ENCODE measurements at places on chromosomes 2 and 18.

DNA sequence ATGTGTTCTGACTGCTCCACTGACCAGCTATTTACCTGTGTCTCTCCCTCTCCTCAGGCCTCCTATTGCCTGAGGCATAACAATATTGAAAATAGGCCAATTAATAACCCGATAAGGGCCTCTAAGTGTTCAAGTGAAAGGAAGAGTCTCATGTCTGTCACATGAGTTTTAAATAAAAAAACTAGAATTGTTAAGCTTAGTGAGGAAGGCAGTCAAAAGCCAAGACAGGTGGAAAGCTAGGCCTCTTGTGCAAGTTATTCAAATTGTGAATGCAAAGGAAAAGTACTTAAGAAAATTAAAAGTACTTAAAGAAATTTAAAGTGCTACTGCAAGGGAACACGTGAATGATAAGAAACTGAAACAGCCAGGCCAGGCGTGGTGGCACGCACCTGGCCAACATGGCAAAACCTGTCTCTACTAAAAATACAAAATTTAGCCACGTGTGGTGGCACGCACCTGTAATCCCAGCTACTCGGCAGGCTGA, 44.9 kb upstream of the TAF4B start:
- DNase-seq: no peak

GRCh38 chr2:5467178-5467905, 224.8 kb upstream of the SOX11 start:
- DNase-seq: no peak

- DNase-seq: no peak
Observed at GRCh38 chr2:73262108-73262651, 22.1 kb downstream of the FBXO41 start.

DNA sequence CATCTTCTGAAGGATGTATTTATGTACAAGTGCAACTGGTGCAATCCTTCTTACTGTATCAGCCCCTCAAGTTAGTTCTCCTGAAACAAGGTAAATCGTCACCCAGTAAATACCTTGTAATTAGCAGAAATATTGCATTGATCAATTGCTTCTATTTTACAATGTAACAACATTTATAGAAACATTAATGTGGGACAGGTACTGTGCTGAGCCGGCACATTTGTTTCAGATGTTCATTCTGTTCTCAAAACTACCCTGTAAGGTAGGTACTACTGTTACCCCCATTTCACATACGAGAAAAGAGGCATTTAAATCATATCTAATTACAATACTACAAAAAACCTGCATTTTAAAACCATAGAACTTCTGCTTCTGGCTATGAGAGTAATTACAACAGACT, 19.5 kb downstream of the RTN4 start:
- DNase-seq: no peak

DNA sequence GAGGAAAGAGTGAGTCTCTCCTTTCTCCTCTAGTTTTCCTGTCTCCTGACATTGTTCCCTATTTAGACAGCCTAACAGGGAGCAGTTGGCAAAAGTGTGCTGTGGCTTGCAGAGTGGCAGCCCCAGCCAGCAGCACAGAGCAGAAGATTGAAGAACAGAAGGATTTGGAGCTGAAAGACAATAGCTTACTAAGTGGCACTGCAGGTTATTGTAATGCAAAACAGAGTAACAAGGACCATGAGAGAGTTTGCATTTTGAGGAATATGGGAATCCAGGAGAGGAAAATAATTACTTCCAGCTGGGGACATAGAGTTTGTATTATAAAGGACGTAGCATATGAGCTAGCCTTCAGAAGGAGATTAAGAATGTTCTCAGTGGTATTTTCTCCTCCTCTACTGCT, 342.4 kb downstream of the AKAIN1 start:
- DNase-seq: peak; percentile 50

- DNase-seq: peak; percentile 63
Observed at GRCh38 chr2:3868012-3868805, 164.8 kb downstream of the DCDC2C start.

- no peak for DNase-seq
Observed at GRCh38 chr2:219021591-219021990, 19.7 kb downstream of the CFAP65 start.

- no peak for DNase-seq
Observed at GRCh38 chr18:45976566-45976965, 9.4 kb upstream of the EPG5 start.

GRCh38 chr2:27461118-27461517, 18.9 kb downstream of the KRTCAP3 start:
- DNase-seq: no peak

- no peak for DNase-seq
Observed at GRCh38 chr2:143481733-143482132, 352.5 kb downstream of the ARHGAP15 start.

GRCh38 chr2:239361311-239361642, 39.5 kb downstream of the HDAC4 start:
- no peak for DNase-seq

DNA sequence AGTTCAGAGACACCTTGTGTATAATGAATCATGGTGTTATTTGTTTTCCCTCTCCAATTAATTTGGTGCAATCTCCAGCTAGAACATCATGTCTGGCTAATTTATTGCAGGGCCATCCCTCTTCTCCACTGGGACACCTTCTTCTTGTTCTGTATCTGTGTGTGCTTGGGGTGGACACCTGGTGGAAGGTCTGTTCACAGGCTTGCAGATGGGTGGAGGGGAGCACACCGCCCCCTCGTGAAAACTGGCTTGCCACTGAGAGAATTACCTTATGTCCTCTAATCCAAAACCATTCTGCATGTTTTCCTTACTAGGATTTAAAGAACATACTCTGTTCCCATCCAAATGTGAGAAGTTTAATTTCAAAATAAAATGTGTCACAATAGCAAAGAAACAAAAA, 1160.4 kb upstream of the ZEB2 start:
- DNase-seq: no peak

DNA sequence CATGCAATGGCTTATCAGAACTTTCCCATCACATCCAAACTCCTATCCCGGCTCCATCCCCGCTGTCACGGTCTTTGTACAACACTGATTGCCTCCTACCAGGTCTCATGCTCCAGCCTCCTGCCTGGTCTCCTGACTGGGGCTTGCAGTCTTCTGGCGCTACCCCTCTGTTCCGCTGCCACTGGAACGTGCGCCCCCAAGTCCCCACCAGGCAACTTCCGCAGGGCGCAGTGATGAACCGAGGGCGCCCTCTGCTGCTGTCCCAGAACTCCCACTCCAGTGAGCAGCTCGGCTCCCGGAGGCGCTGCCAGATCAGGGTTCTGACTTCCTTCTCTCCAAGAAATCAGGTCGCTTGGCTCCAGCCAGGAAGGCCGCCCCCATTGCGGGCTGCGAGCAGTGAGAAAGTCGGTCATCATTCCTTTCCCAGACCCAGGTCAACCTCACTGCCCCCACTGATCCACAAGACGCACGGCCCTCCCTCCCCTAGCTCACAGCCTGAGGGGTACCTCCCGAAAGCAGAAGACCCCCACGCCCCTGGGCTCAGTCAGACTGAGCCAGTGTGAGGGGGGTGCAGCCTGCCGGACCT, 43.9 kb upstream of the RAB11FIP5 start:
- peak; percentile 60 for DNase-seq

DNA sequence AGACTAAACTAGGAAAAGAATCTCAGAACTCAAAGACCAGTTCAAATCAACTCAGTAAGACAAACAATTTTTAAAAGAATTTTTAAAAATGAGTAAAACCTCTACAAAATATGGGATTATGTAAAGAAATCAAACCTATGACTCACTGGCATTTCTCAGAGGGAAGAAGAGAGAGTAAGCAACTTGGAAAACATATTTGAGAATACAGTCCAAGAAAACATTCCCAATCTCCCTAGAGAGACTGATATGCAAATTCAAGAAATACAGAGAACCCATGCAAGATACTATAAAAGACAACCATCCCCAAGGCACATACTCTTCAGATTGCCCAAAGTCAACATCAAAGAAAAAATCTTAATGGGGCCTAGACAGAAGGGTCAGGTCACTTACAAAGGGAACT, 162.7 kb downstream of the WDPCP start:
- DNase-seq: peak; percentile 5

DNA sequence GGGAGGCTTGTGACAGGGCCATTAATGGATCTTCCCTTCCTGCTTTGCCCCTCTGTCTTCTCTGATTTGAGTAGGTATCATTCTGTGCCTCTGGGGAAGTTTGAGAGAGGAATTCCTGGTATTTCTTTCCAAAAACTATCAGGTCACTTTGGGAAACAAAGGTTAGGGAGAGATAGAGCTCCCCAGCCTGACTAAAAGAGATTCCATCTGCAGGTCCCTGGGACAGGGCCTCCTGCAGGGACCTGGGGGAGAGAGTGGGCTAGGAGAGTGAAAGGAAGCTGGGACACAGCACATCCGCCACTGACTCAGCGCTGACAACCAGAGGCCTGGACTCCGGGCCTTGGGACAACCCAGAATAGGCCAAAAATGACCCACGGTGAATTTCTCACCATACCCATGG, 6.4 kb downstream of the GALNT14 start:
- no peak for DNase-seq

- peak; percentile 61 for DNase-seq
Observed at GRCh38 chr2:118046634-118047210, 32.9 kb upstream of the CCDC93 start.

DNA sequence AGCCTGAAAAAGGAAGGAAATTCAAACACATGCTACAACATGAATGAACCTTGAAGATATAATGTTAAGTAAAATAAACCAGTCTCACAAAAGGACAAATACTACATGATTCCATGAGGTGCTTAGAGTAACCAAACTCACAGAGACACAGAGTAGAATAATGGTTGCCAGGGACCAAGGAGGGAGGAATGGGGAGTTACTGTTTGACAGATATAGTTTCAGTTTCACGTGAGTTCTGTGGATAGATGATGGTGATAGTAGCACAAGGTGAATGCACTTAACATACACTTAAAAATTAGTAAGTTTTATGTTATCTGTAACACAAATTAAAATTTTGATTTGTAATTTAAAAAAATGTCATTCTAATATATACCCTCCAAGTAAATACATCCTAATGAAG, 106.9 kb upstream of the ACVR1C start:
- no peak for DNase-seq

DNA sequence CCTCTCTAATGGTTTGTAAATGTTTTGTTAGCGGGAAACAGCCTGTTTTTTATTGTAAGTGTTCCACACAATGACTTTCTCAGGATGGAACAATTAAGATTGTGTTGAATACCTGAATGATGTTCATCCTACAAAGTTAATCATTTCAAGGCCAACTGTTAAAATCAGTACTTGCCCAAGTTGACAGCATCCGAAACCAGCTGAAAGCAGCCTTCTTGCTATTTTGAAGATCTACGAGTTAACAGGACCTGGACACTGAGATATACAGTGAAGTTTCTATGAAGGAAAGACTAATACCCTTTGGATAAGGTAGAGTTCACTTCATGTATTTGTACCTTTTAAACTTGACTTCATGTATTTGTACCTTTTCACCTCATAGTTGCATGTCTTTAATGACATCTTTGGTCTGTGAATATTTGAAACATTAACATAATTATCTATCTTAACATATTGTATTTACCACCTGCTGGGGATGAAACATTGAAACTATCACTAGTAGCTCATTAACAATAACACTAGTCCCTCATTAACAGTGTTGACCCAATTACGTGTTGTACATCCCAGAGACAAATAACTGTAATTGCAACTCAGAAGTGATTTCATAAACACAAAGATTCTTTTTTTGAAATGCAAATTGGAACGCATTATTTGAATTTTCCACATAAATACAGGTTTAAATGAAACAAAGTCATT, 556.0 kb upstream of the MEX3C start:
- DNase-seq: no peak

GRCh38 chr18:43161528-43161927, 46.0 kb upstream of the RIT2 start:
- DNase-seq: no peak

DNA sequence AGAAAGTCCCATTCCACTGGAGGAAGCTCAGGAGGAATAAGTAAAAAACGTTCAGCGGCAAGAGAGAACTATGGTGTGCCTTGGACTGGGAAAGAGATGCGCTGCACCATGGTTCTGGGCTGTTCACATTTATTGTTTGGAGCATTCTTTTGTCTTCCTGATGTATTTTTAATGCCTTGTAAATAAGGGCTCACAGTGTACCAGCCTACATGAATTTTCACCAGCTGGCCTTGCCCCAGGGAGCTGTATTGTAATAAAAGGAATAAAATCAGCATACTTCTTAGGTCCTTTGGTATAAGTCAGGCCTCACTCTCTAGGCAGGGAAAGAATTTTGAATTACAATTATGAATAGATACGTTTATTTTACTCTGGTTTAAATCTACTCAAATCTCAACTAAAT, 1249.6 kb downstream of the CNTNAP5 start:
- no peak for DNase-seq
